ENCODE measurements at places on chromosomes 6 and 20.

- no peak for DNase-seq
Observed at GRCh38 chr6:50822078-50822476, 3.4 kb downstream of the TFAP2B start.

- no peak for DNase-seq
Observed at GRCh38 chr20:19310541-19310940, 98.1 kb downstream of the SLC24A3 start.

DNA sequence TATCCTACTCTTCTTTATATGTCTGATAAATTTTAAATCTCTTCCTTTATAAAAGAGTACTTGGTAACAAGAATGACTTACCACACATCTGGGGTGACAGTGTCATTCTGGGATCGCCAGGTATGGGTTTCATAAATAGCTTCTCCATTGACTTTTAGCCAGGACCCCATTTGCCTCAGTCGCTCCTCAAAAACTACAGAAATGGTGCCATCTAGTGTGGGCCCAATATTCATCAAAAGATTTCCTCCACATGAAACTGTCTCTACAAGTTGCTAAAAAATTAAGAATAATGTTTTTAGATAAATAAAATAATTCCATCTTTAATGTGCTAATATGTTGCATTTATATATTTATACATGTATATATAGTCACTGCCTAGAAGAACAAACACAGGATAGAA is 9.7 kb downstream of the FUCA2 start:
- no peak for DNase-seq

DNA sequence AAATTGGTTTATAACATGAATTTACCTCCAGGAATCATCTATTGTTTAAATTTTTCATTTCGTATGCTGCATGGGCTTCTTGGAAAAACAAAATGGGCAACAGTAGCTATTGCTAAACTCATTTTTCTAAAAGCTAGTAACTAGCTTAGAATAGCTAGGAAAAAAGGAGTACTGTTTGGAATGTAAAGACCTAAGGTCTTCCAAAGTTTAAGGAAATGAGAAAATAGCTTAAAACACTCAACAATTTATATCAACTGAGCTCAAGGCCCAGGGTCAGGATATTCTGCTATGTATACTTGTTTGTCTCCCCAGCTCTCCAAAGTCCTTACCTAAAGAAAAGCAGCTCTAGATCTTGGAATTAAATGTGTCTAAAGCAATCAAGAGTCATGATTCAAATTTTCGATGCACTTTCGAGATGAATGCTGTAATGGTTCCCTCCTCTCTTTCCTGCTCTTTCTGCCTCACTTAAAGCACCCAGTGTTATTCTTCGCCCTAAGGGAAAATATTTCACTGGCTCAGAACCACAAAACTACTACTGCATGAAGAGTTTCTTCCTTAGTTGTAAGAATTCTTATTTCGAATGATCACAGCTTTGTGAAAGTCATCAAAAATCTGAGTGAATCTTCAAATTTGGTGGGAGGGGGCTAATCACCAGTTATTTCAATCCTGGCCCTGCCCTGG is 41.6 kb downstream of the LYRM4 start:
- DNase-seq = no peak

DNA sequence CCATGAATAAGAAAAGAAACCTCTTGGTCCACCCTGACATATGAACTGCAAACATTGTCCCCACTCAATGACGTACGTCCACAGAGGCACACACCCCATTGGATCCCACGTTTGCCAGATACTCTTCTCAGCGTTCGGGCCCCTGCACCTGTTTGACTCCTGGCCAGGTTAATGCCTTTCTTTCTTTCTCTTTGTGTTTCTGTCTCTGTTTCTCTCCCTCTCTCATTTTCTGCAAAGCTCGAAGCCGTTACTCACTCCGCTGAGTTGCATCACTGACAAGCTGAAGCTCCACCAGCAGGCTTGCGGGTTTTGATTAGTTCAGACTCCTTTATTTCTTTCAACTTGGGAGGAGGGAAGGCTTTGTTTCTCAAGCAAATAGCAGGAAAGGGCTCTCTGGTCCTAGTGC is 135.5 kb upstream of the SUPT3H start:
- DNase-seq = no peak

GRCh38 chr20:10288954-10289646 is 70.5 kb downstream of the SNAP25 start:
- no peak for DNase-seq

- DNase-seq = no peak
Observed at GRCh38 chr6:15580326-15580725, 82.5 kb downstream of the DTNBP1 start.

DNA sequence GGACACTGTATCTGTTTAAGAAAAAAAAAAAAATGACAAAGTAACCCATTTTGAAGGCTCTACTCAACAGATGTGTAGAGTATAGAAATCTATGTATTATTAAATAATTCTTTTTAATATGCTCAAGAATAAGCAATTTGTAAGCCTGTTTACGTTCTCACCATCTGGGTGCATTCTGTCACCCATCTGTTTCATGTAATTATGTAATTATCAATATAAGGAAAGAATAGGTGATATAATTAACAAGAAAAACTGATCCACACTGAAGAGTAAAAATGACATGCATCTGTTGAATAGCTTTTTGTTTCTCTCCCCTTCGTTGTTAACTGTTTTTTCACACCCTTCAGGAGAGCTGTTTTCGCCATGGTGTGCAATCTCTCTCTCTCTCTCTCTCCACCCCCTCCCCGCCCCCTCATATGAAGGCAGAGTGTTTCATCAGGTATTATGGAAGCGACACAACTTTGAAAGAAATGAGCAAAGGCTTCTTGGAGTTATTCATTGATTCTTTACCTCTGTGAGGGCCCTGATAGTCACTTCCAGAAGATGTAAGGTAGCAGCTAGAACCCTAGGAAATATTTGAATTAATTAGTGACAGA is 154.3 kb upstream of the INSM1 start:
- no peak for DNase-seq

Data from HS-27A (cell line).